T-helper 2 cell treated with Interferon-gamma antibody and Interleukin-4, amounts not matched to agents 5 μg/mL and 100 μg/mL, for 36 hours (primary cell): ENCODE measurements at places on chromosomes 2 and 18.

DNA sequence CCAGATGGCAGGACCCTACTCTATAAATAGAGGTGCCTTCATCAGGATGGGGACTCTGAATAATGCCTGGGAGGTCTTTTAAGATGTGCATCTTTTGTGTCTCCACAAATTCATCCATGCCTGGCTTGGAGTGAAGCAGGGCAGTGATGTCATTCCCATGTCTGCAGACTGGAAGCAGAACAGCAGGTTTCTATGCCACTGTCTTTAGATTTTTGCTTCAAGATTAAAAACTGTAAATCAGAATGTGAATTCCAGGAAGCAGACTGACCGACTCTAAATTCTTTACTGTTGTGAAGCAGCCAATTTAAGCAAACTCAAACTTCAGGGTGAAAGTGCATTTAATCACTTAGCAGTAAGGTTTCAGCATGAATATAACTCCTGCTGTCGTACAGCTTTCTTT lies 159.3 kb downstream of the SCG2 start:
- DNase-seq, result no peak

DNA sequence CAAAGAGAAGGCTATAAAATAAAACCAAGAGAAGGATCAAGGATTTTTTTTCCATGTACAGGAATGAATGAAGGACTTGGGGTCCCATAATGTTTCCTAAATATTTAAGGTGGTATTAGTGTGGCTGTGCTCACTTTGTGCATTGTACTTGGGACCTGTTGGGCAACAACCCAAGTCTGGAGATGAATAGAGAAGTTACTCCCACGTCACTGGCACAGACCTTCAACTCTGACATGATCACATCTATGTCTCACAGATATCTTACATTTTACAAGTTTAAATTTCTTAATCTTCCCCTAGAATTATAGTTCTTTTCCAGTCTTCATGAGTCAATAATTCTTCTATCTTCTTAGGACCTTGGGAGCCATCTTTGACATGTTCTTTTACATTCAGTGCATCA lies 133.4 kb downstream of the PLCL1 start:
- DNase-seq, result no peak

GRCh38 chr18:4248686-4249085 lies 206.4 kb downstream of the DLGAP1 start:
- no peak for DNase-seq

GRCh38 chr2:181308766-181309515 lies 148.2 kb upstream of the ITGA4 start:
- no peak for DNase-seq

DNA sequence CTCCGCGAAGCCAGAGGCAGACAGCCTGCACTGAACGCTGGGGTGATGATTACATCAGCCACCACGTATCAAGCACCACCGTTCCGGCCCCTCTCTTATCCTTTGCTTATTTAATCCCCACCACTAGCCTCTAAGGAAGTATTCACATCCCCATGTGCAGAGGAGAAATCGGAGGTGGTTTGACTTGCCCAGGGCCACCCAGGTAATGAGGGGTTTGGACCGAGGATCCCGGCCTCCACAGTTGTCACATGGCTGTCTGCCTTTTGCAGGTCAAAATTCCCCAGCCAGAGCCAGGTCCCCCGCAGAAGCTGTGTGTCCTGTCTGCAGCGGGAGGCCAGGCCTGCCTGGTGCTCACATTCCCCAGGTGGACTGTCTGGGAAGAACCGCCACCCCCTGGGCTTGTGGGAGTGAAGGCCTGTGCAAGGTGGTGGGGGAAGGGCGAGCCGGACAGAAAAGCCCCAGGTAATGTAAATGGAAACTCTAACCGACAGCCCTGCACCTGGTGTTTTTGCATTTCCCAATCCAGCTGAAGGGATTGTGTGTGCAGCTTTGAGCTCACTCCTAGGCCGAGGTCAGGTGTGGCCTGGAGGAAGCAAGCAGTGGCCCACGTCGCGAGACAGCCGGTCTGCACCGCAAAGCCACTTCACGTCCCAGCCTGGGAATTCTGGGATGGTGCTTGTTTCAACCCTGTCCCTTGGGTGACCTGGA lies 108.5 kb upstream of the ID2 start:
- no peak for DNase-seq

DNA sequence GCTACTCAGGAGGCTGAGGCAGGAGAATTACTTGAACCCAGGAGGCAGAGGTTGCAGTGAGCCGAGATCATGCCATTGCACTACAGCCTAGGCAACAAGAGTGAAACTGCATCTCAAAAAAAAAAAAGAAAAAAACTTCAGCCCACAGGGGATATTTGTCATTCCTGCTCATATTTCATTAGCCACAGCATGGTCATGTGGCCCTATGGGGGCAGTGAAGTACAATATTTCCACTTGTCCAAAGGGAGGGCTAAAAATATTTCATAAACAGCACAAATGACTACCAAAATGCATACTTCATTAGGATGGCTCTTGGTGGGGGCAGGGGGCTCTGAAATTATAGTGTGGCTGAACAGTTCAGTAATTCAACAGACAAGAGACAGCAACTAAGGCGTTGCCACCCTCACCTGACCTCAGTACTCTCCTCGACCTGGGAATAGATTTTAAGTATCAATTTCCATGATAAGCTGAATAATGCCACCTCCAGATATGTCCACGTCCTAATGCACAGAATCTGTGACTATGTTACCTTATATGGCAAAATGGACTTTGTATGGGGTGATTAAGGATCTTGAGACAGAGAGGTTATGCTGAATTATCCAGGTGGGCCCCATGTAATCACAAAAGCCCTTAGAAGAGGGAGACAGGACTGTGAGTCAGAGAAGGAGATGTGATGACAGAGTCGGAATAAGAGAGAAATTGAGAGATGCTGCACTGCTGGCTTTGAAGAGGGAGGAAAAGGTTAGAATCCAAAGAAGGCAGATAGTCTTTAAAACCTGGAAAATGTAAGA lies 158.2 kb upstream of the CRIM1 start:
- no peak for DNase-seq

DNA sequence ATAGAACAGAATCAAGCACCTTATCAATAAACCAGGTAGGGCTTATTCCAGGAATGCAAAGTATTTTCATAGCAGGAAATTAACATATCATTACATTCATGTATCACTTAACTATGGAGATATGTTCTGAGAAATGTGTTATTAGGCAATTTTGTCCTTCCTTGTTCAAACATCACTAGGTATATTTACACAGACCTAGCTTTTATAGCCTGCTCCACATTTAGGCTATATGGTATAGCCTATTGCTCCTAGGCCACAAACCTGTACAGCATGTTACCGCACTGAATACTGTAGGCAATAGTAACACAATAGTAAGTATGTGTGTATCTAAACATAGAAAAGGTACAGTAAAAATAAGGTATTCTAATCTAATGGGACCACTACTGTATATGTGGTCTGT lies 82.8 kb upstream of the KCTD1 start:
- DNase-seq, result no peak

- no peak for DNase-seq
These were observed 2.7 kb upstream of the WIPF1 start for GRCh38 chr2:174600349-174600748.

GRCh38 chr2:226495466-226496272 lies 304.0 kb downstream of the IRS1 start:
- DNase-seq, result no peak

- DNase-seq, result no peak
These were observed 16.4 kb upstream of the C1QL2 start for GRCh38 chr2:119174993-119175347.
